ENCODE measurements at places on chromosomes 12 and 14. TPM values are rescaled to one million over a fixed set of nuclear protein-coding genes. Genes with fewer than 3 reads are reported as not detected.

The RBM25 gene
- total RNA-seq: 76.5 TPM

The PLEK2 gene
- total RNA-seq: 0.64 TPM

DNA sequence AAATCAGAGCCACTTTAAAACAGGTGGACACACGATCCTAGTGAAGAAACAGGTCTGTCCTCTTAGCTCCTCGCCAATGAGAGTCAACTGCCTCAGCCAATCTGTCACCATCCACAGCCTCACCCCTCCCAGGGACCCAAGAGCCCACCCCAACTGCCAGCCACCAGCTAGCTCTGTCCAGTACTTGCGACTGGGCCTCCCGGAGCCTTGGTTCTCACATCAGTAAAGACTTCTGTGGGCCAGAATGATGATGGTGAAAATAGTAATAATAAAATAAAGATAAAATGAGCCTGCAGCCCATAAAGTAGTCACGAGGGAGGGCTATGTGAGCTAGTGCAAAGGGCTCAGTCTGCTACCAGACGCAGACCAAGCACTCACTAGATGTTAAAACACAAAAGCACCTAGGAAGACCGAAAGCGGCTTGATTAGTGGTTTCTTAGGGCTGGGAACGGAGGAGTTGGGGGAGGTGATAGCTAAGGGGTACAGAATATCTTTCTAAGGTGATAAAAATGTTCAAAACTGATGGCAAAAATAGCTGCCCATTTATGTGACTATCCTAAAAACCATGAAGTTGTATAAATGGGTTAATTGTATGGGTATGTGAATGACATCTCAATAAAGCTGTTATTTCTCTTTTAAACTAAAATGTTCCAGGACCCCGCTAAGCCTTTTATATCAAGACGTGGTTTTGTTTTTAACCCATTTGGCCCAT lies 39.8 kb downstream of the ACTN1 start:
- DNase-seq: no peak

GRCh38 chr12:93621986-93622385 lies 49.5 kb downstream of the SOCS2 start:
- no peak for DNase-seq

GRCh38 chr12:82461836-82462235 lies 103.5 kb downstream of the METTL25 start:
- no peak for DNase-seq

- no peak for DNase-seq
Measured at GRCh38 chr12:63164911-63165310, 13.9 kb upstream of the AVPR1A start.

DNA sequence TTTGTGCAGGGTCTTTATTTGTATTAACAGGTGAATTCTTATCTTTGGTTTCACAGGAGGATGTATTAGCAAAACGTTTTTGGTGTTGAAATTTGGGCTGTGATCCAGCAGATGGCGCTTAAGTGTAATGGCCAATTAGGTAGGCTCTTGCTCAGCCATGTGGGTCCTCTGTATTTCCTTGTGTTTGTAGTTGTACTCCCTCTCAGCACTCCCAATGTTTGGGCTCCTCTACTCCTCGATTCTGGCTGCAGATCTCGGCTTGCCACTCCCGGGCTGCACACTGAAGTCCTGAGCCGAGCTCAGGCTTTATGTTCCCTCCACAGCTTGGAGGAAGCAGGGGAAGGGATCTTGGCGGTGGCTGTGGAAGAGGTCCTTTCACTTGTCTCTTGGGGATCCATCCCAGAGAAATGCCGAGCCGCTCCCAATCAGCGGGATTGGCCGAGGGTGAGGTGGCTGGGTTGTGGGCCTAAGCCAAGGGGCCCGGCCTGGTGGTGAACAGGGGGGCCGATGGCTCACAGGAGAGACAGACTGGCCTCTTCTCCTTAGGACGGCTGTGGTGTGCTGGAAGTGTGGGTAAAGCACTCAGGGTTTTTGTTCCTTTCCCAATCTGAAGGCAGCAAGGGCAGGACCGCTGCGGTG lies 133.7 kb downstream of the AEBP2 start:
- no peak for DNase-seq

DNA sequence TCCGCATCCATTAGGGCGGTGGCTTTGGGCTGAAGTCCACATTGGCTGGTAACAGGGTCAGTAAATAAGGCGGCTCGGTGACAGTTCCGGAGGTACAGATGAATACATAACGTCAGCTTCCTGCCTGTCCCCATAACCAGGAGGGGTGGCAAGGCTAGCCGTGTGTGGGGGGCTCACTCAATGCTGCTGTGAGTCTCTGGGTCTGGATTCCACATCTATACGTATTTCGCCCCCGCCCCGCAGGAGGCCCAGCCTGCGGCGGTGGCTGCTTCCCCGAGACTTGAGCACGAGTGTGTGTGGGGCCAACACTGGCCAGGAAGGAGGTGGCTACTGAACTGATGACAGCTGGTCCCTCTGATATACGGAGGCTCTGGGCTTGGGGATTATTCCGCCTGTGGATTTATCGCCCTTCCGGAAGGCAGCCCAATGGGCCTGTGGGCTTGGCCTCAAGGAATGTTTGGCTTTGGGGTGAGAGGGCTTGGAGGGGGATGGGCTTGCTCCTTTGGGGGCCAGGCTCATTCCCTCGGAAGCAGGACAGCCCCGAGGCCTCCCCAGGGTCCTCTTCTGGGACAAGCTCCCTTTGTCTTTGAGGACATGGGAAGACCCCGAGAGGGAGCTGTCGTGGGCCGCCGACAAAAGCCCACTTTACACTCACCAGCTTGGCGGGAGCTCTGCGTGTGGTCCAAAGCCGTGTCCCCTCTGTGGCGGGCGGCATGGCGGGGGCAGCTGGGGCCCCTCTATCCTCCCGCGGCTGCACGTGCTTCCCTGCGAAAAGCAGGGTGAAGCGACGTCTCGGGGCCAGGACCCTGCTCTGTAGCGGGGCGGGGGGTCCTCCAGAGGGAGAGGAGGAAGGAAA lies 82.1 kb downstream of the KIF26A start:
- no peak for DNase-seq

DNA sequence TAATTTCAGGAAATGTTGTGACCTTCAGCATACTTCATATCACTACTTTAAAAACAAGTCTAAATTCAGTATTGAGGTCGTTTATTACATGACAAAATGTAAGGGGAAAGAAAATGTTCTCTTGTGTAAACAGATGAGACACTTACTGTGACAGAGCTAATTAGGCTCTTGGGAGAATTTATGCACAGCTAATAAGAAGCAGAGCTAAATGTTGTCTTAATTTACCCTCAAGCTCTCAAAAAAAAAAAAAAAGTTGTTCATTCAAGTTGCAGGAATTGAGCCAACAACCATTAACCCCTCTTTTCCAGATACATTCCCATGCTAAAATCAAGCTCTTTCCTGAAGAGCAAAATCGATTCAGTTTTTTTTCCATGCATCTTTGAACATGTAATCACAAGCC lies 1419.4 kb downstream of the FSCB start:
- DNase-seq: no peak

DNA sequence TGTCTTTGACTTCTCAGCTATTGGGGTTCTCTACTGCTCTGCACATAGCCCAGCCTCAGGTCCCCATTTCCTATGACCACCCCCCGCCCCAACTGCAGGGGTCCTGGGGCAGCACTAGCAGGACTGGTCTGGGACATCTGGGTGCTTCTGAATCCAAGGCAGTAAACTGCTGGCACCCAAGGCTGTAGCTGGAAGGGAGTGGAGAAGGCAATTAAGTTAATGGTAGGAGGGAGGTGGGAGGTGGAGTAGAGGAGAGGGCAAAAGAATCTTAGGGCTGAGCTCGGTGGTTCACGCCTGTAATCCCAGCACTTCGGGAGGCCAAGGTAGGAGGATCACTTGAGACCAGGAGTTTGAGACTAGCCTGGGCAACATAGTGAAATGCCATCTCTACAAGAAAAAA lies 11.5 kb downstream of the PLEK2 start:
- DNase-seq: no peak

The SH2B3 gene
- 43.3 TPM for total RNA-seq

GRCh38 chr14:70640938-70641547 lies 673 bp upstream of the TTC9 start:
- DNase-seq: no peak

DNA sequence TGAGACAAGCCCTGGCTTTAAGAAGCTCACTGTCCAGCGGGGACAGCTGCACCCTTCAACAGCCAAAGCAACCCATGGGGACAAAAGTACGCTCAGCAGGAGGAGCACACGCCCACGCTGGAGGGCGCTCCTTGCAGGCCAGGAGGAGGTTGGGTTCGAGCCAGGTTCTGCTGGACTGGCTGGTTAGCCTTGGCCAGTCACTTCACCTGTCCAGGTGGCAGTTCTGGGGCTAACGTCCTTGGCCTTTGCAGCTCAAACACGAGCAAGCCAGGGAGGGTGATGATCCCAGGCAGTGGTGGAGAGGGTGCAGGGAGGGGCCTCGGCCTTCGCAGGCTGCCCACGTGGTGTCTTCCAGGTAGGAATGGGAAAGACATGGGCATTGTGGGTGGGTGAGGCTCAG lies 13.1 kb downstream of the CHGA start:
- no peak for DNase-seq

The LRTM2 gene
- not detected for total RNA-seq

GRCh38 chr12:10249690-10250455 lies 37.2 kb downstream of the GABARAPL1 start:
- DNase-seq: no peak

DNA sequence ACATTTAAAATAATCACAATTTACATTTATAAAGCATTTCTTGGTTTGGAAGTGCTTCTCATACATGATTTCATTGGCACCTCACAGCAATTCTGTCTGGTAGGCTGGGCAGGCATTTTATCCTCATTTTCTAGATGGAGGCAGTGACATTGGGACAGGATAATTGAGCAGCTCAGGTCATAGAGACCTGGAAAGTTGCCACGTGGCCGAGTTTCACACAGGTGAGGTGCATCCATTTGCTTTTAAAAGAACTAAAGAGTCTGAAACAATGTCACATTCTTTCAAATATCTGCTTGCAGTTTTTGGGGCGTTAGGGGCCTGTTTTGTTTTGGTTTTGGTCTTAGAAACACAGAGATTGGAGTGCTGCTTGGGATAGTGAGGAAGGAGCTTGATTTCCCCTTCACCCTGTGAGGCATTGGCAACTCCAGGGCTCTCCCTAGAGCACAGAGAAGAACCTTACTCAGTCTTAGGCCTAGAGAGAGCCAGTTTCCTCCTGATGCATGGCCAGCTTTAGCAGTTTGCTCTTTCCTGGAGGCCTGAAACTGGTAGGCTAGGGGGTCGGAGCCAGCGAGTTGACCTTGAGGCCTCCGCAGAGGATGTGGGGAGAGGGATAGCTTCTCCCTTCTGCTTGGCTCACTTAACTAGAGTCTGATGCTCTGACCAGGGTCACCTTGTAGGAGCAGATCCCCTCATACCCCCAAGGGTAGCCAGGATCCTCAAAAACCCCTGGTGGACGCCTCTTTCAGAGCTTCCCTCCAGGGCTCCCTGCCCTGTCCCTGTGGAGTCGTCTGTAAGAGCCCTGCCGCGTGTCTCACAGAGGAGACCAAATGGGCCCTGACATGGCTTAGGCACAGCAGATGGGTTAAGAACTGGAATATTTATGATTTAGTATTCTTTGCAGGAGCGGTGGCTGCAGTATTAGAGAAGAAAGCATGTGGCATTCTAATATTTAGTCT lies 34.9 kb upstream of the JDP2 start:
- DNase-seq: peak; percentile 49

GRCh38 chr12:66072566-66072965 lies 58.0 kb downstream of the LLPH start:
- DNase-seq: no peak

The SLC17A8 gene
- total RNA-seq: not detected

DNA sequence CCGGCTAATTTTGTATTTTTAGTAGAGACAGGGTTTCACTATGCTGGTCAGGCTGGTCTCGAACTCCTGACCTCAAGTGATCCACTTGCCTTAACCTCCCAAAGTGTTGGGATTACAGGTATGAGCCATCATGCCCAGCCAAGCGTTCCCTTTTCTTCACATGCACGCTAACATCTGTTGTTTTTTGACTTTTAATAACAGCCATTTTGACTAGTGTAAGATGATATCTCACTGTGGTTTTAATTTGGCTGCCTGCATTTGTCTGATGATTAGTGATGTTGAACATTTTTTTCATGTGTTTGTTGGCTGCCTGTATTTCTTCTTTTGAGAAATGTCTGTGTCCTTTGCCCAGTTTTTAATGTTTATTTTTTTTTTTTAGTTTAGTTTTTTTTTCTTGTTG lies 10.2 kb upstream of the YARS2 start:
- no peak for DNase-seq

GRCh38 chr14:23407516-23408306 lies at the start of gene MYH6:
Gene MYH6, minus strand, starts transcription at chr14:23408273. Its CDS starts 1,050 bp downstream, at chr14:23407223.
- DNase-seq: no peak

DNA sequence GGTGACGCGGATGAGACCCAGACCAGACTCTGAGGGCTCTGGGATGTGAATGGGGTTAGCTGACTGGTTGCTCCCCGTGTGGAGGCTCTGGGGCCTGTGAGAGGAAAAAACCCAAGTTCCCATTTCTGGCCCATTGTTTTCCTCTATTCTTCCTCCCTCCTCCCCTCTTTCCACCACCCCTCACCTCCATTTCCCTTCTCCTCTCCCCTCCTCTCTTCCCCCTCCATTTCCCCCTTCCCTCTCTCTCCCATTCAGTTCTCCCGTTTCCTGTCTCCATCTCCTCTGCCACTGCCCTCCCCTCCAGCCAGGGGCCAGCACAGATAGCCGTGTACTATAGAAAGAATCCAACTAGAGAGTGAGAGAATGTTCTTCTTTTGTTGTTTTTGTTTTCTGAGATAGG lies 12.6 kb upstream of the PRPH start:
- DNase-seq: no peak

- DNase-seq: no peak
Measured at GRCh38 chr12:122006186-122006926, 15.3 kb upstream of the BCL7A start.

Data from mesenteric fat pad (tissue), 1 donor.